ENCODE measurements at places on chromosomes 13 and 19.

DNA sequence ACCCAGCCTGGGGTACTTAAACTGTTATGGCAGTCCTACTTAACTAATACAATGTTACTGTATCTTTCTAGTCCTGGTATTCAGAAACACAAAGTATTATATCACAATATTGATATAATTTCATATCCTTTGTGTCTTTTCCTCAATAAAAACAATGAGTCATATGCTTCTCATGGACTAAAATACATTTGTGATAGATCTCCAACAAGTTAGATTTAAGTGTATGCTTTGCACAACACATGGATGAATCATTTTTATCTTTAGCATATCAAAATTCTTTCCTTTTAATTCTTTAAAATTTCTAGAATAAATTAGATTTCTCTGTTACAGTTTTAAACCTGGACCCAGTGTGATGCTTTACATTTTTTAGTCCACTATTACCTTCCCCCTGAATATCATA, 1357.8 kb upstream of the ATXN8OS start:
- DNase-seq, result no peak

DNA sequence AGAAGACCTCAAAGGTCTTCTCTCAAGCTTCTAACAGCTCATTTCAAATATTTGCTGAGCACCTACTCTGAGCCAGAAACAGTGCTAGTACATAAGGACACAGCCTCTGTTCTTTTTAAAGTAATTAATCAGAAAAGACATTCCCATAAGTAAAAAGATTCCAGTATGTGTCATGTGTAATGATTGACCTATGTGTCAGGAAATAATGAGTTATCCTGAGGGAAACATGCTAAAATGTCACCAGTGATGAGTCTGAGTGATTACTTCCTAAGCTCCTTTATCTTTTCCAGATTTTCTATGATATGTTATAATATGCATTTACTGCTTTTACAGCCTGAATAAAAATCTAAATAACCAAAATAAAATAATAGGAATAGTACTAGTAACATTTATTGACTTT, 107.6 kb downstream of the SLC25A15 start:
- DNase-seq, result no peak

DNA sequence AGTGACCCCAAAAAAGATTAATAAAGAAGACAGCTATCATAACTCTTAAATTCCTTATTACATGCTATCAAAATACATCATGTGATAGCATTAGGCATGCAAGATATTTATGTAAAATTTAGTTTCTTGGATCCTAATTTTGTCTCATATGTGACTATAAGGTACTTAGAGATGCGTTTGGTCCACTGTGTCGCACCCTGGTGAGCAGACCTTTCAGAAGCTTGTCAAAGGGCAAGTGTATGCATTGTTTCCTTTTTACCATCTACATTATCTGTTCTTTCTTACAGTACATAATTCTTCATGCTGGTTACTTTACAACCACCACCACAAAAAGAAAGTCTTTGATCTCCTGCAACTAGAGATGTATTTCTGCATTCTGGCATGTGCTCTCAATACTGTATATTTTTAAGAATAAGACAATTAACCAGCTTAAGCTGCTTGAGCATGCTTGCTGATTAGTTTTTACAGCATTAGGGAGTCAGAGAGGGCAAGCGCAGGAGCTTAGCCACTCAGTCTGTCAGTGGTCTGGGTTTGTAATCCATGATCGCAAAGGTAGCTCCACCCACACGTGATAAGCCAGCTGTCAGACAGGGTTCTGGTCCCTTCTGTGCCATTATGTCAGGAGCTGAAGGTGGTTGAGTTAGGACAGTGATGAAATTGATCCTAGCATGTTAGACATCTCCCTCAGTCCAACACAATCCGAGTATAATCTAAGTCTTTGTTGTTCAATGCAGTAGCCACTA, 500.9 kb downstream of the MYO16 start:
- DNase-seq, result no peak

DNA sequence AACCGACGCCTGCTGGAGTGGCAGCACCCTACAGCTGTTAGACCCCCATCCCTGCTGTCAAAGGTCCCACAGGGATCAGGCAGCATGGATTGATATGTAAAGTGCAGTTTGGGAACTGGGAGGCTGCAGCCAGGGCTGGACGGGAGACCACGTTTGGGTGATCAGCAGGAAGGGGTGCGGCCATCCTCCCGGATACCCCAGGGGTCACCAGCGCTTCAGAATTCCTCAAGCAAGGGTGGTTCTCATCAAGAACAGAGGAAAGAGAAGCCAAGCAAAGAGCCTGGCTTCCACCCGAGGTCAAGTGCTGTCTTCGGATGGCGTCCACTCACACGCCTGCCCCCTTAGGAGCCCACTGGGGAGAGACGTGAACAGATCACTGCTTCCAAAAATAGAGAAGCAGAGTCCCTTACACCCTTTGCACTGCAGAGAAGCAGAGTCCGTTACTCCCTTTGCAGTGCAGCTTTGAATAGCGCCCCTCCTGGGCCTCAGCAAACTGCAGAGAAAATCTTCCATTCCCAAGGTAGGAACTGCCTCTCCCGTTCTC, 35.5 kb downstream of the DHRS12 start:
- DNase-seq, result no peak

DNA sequence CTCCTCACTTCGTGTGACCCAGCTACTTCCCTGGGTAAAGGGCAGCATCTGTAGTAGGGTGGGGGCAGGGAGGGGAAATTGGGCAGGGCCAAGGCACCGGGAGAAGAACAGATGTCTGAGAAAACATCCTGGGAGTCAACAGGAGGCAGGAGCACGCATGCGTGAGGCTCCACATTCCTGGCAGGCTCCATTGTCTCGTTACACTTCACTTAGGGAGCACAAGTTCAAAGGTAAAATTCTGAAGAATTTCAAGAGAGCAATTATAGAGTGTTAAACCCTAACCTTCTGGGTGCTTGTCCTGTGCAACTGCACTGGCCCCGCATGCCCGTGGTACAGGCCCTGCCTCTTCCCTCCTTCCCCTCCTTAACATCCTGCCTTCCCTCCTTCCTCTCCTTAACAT, 79.6 kb upstream of the POMP start:
- DNase-seq, result no peak

GRCh38 chr19:12580180-12580694, 29.0 kb upstream of the ZNF564 start:
- DNase-seq, result no peak

DNA sequence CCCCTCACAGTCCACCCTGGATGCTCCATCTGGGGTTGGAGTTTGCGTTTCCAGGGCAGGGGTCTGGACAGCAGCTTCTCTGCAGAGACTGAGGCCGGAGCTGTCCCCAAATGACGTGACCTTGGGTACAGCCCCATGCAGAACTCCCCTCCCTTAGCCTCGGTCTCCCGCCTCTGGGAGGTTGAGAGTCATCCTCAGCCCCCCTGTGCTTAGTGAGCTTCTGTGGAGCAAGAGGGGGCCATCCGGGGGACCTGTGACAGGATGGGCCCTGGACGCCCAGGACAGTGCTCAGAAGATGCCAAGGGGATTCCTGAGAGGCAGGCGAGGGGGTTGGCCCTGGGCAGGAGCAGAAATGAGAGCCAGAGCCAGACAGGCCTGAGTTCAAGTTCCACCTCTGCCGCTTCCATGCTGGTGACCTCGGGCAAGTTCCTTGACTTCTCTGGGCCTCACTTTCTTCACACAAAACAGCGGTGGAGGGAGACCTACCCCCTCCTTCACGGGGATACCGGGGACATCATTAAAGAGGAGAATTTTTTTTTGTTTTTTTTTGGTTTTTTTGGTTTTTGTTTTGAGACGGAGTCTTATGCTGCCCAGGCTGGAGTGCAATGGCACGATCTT, 20.3 kb downstream of the SMIM24 start:
- no peak for DNase-seq

GRCh38 chr19:7970716-7971448, 27.4 kb upstream of the TIMM44 start:
- peak; percentile 52 for DNase-seq

DNA sequence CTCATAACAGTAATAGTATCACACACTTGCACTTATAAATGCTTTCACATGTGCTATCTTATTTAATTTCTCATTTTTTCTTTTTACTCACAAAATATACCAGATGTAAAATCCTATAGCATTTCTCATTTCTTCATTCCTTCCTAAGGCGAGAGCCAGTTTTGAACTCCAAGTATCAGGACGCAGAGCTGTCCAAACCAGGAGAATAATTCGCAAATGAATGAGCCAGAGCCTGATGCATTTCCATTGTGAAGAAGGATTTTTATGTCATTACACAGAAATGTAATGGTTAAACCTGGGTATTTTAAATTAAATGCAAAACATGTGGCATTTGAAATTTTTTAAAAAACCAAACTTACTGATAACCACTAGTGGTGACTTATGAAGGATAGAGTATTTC, 244.3 kb downstream of the RGCC start:
- no peak for DNase-seq

DNA sequence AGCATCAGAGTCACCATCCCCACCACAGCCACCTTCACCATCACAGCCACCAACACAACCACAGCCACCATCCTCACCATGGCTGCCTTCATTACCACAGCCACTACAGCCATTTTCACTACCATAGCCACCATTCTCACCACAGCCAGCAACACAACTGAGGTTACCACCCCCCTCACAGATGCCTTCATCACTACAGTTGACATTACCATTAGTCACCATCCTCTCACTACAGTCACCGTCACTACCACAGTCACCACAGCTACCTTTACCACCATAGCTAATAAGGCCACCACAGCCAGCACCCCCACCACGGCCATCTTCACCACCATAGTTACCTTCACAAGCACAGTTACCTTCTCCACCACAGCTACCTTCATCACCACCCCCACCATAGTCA, 269.6 kb downstream of the DNAJC15 start:
- DNase-seq, result no peak

GRCh38 chr13:110705356-110705825, 525 bp downstream of the CARS2 start:
- peak; percentile 53 for DNase-seq

DNA sequence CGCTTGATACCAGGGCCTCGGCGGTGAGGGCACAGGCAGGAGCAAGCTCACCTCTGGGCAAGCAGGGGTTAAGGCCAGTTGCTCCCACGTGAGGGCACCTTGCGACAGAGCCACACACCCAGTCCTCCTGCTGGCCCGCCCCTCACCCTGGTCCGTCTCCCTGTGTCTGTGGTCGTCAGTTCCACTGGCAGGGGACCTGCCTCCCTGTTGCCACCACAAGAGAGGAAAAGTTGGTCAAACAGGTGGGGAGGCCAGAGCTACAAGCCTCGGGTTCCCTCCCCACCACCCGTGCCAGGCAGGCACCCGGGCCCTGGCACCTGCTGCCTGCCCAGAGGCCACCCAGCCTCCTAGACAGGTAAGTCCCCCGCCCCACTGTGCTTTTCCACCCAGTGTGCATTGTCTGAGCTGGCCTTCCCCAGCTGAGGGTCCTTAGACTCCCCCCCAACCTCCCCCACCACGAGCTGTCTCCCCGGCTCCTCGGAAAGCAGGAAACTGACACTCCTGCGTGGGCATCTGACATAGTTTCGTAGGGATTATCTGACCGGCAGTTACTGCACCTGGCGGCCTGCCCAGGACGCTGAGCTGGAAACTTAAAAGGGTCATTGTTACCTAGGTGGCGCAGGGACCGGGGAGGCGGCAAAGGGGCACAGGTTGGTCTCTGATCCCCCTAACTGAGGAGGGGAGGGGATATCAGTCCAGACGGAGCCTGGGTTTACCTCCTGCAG, at the start of gene TJP3:
TSS of gene TJP3 (plus strand) at position 178 of the 725 bp plus-strand sequence. CDS start 20,049 bp downstream, outside the sequence.
- DNase-seq, result peak; percentile 65

- no peak for DNase-seq
Measured at GRCh38 chr19:33300894-33301143, 1.5 kb downstream of the CEBPA start.

DNA sequence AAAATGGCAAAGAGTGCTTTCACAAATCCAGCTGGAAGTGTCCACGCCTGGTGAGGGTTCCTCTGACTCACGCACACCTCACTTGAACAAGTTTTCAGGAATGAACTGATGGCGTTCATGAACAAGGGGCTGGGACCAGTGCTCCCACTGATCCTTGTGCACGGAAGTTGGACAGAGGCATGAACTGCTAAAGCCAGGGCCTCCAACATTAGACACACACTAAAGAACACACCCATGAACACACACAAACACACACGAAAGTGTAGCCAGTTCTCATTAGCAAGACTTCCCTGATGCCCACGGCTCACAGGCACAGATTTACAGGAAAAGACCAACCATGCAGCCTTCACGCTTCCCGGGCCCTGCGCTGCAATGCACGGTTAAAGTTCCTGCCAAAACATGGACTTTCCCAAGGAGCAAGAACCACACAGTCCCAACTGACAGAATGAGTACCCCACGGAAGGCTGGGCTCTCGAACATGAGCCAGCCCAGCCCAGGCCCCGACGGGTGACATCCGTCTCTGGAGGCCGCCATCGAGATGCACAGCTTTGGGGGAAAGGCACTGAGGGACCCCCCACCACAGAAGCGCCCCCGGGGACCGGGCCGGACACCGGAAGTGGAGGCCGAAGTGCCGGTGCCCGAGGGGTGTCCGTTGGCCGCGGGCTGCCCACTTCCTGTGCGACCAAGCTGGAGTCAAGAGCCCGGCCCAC, 808 bp downstream of the DNMT1 start:
- DNase-seq, result peak; percentile 37

DNA sequence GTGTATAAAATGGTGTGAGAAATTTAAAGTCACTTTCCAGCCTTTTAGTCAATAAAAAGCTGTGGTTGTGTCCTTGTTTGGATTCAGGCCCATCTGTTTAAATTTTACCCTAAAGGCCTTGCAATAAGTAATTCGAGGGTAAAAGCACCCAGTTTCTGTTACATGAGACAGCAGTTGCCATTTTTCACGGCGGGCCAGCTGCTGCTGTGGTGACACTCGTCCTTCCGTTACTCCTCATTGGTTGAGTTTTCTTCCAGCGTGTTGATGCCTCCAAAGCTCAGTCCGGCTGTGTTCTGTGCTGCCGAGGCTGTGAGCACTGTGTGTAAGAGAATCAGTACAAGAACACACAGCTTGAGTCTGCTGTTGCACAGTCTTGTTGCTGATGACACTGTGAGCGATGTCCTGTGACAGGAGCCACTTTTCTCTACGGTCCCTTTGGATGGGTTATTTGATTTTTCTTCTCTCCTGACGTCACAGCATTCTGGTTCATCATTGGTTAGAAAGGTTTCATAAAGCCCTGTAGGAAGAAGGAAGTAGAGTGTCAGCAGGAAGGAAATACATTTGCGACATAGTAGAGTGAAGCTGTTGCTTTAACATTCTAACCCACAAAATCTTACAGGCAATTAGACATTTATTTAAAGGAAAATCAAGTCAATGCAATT, 602.5 kb upstream of the ARGLU1 start:
- no peak for DNase-seq

GRCh38 chr13:104140552-104140951, 1074.3 kb upstream of the SLC10A2 start:
- DNase-seq, result peak; percentile 79

- no peak for DNase-seq
Measured at GRCh38 chr13:99265162-99265800, 7.1 kb upstream of the GPR18 start.
